ENCODE measurements at places on chromosomes 5 and 9.

DNA sequence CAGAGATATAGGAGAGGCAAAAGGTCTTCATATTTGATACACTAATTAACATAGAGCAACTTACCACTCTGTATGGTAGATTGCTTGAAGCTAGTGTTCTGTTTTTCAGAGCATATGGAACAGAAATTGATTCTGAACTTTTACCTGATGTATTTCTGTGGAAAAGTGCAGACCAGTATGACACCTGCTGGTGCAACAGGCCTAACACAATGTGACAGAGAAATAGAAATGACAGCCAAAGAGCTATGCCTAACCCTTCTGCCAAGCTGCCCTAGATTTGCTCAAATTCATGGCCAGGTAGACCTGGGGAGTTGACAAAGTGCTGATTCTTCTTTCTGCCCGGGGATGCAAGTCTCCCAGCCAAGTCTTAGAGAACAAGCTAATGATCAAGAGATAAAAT lies 65.4 kb upstream of the RNF180 start:
- no peak for DNase-seq

DNA sequence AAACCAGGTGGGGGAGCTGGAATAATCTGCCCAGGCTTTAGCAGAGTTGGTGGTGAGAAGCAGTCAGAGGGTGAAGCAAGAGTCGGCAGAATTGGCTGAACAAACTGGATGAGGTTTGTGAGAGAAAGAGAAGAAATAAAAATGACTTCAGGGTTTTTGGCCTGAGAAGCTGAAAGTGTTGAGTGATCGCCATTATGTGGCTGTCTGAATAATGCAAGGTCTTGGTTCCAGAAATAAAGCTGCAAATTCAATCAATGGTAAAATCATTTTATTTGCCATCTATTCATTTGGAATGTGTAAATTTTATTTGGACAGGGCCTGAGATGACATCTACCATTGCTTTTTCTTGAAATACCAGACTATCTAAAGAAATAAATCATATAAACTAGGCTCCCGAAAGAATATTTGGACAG lies 50.4 kb upstream of the DAB2 start:
- DNase-seq = no peak

DNA sequence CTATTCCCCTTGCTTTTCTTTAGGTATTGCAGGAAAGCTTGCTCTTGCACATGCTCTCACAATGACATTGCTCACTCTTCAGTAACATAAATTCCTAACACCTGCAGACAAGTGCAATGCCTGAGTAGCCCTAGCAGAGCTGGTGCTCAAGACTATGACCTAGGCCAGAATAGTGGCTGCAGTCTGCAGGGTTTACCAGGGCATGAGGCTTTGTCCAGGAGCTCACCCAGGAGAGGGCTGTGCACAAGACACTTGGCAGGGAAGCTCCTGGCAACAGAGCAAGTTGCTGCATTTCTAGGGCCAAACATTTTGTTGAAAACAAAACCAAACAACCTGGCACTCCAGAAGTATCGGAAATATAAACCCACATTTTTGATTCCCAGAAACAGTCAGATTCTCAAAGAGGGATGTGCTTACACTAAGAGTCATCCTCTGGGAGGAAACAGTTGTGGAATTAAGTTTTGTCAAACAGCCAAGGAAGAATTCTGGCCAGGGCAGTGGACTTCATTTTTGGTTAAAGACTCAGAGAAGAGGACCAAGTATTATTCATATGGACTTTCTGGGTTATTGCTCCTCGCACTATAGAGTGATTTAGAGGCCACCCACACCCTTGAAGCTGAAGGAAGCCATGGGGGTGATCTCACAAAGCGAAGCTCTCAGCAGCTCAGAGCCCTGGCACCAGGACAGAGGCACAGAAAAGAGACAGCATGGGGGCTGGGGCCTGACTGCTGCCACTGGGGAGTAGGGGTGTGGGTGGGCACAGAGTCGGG lies 44.9 kb downstream of the MACROH2A1 start:
- no peak for DNase-seq

GRCh38 chr9:88799541-88800328 lies 191.5 kb upstream of the S1PR3 start:
- no peak for DNase-seq

DNA sequence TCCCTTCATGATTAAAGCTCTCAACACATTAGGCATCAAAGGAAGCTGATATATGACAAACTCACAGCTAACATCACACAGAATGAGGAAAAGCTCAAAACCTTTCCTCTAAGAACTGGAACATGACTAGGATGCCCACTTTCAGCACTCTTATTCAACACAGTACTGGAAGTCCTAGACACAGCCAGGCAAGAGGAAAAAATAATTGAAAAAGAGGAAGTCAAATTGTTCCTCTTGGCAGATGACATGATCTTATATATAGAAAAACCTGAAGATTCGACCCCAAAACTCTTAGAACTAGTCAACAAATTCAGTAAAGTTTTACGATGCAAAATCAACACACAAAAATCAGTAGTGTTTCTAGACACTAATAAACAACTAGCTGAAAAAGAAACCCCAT lies 144.3 kb upstream of the NREP start:
- DNase-seq = no peak

- DNase-seq = no peak
Measured at GRCh38 chr5:97163360-97163764, 19.7 kb downstream of the RIOK2 start.

DNA sequence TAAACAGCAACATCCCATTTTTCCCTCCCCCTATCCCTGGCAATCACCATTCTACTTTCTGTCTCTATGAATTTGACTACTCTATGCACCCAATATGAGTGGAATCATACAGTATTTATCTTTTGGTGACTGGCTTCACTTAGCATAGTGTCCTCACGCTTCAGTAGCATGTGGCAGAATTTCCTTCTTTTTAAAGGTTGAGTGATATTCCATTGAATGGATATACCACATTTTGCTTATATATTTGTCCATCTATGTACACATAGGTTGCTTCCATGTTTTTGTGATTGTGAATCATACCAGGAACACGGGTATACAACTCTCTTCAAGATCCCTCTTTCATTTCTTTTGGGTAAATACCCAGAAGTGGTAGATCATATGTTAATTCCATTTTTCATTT lies 69.9 kb downstream of the CERT1 start:
- no peak for DNase-seq

GRCh38 chr5:160802592-160802991 lies 49.4 kb downstream of the ATP10B start:
- no peak for DNase-seq

DNA sequence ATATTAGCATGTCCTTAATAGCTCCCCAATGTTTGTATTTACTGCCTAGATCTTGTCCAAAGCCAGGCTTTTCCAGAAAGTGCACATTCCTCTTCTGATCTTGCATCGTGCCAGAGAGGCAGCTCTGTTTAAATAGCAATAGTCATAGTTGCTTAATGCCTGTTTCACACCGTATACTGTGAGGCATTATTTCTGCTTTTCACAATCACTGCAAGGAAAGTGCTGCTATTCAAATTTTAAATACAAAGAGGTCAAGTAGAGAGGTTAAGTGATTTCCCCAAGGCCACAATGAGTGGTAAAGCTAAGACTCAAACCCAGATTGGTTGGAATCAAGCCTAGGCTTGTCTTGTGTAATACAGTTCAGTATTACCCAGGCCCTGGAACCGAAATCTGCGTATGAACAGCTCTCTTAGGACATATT lies 153.6 kb downstream of the SNX18 start:
- no peak for DNase-seq

DNA sequence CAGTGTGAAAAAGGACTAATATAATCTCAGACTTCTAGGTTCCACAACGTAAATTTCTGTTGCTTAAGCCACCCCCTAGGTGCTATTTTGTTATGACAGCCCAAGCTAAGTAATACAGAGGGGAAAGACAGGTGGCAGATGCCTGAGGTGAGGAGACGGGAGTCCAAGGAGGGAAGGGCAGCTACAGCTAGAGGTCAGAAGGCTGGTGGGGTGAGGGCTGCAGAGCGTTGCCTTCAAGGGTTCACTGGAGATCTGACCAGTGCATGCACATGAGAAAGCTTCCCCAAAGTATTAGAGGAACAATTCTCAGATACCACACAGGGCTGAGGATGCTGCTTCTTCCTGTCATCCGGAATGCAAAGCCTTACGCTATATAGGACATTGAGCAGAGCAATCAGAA lies 104.7 kb upstream of the IRX4 start:
- no peak for DNase-seq

- no peak for DNase-seq
Measured at GRCh38 chr5:33526755-33527154, 86.0 kb downstream of the TARS1 start.

- no peak for DNase-seq
Measured at GRCh38 chr9:133733796-133734533, 4.2 kb downstream of the SARDH start.

- DNase-seq = no peak
Measured at GRCh38 chr5:138951091-138951985, 76.2 kb upstream of the LRRTM2 start.

DNA sequence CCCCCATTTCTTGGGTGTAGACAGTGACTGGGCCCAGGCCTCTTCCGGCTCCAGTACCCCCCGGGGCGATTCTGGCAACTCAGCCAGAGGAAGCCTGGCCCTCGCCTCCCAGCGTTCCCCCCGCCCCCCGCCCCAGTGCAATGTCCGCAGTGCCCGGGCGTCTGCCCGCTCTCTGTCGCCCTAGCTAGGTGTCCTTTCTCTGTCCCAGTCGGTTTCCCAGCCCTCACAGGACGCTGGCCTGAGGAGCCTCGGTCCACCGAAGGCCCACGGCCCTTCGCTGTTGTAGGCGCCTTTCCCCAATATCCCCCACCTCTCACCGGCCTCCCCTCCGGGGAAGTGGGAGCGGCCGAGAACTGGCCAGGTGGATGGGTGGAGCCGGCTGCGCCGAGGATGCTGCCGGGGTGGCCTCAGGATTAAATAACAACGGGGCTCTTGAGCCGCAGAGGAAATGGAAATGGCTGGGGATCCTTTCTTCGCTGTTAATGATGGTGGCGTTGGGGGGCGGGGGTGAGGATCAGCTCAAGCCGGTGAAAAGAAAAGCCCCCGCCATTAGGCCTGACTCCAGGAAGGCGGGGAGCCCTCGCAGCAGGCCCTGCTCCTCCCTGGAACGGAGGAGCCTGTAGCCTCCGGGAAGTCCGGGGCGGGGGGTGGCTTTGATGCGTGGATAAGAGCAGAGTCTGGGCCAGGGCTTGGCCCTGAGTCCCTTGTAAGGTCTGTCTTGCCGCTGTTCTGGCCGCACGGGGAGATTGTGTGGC lies 1.1 kb upstream of the SPRY4 start:
- DNase-seq = peak; percentile 50

DNA sequence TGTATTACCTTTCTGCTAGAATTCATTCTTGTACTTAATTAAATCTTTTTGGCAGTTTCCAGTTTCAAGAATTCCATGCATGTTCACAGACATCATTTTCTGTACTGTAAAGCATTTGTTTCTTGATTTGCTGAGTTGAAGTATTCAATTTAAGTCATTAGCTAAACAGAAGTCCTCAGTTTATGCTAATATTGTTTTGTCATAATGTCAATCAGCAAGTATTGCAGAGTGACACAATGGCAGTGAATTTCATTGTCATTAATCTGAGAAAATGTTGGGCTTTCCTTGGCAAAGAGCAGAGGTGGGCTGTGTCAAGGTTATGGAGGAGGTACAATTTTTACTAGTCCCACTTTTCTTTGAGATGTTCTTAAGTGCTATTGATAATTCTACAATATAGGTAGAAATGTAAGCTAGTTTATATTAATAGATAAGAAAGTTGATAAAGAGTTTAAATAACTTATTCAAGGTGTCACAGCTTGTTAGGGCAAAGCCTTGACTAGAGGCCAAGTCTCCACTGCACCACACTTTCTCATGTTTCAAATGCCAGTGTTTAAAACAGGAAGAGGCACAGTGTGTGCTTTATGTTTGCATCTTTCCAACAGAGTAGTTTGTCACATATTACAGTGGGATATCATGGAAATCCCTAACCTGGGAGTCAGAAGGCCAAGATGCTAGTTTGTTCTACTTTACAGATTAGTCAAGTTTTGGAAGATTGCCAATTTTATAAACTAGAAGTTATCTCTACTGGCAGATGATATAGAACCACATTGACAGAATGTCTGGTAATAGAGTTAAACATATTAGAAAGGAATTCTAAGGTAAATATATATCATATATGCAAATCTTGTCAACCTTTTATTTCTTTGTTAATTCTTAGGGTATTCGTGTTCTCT lies 56.3 kb downstream of the SLF1 start:
- no peak for DNase-seq

GRCh38 chr5:179607160-179607931 lies 16.1 kb downstream of the HNRNPH1 start:
- DNase-seq = no peak

DNA sequence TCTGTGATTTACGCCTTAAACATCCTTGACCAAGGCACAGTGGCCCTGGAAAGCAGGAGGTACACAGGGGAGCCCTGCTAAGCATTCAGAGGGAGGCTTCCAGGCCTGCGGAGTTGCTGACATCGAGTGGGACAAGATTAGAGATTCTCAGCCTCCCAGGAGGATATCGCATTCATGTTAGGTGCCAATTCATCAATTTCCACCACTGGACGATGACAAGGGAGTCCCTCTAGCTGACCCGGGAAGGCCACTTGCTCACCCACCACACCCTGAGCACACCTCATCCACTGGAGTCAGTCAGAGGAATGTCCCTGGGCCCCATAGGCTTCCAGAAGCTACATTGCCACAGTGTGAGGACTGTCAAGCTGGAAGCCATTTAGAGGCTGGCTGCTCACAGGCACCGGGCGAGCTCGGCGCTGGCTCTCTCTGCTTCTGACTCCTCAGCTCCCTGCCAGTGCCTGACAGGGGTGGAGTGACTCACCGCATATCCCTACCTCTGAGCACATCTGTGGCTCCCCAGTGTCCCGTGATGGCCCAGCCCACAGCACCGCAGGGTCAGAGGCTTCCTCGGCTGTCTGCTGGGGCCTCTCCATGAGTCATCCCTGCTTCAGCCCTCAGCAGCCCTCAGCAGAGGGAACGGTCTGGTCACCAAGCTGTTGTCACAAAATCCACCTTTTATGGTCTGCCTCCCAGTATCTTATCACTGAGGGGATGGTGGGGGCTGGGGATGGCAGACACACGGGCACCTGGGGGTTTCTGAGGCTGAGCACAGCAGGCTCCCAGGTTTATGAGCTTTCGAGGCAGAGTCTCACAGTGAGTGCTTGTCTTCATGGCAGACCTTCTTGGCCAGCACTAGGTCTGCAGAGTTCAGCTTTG lies 117.5 kb downstream of the ZNF608 start:
- DNase-seq = no peak
